Erythroblast (primary cell): ENCODE measurements at places on chromosomes 2 and 18.

DNA sequence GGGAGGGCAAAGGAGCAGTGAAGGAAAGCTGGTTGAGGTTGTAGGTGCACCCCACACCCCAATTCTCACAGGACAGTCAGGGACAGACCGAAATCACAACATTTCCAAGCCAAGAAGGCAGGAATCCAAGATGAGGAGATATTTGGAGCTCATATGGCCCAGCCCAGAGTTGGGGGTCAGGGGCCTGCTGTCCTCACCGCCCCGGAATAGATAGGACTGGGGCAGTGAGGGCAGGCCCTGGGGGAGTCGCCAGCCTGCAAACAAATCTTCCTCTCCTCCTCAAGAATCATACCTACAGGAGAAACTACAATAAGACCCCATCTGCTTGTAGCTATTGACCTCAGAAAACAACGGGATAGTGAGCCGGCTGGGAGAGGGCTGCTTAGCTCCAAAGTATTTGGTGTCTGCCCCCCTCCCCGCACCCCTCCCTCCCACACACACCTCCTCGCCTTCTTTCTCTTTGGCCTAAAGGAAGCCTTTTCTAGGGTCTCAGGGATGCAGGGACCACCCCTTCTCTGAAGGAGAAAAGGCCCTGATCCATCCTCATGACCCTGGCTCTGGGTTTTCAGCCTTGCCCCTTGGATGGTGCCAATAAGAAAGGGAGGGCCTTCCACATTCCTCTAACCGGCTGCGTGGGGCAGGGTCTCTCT is 3.8 kb downstream of the EN1 start:
- no peak for DNase-seq

- no peak for DNase-seq
Measured at GRCh38 chr18:63895190-63895589, 7.7 kb downstream of the SERPINB2 start.

GRCh38 chr2:152791979-152792378 is 73.6 kb downstream of the ARL6IP6 start:
- no peak for DNase-seq

GRCh38 chr2:208827549-208828221 is 421.1 kb downstream of the PTH2R start:
- no peak for DNase-seq

DNA sequence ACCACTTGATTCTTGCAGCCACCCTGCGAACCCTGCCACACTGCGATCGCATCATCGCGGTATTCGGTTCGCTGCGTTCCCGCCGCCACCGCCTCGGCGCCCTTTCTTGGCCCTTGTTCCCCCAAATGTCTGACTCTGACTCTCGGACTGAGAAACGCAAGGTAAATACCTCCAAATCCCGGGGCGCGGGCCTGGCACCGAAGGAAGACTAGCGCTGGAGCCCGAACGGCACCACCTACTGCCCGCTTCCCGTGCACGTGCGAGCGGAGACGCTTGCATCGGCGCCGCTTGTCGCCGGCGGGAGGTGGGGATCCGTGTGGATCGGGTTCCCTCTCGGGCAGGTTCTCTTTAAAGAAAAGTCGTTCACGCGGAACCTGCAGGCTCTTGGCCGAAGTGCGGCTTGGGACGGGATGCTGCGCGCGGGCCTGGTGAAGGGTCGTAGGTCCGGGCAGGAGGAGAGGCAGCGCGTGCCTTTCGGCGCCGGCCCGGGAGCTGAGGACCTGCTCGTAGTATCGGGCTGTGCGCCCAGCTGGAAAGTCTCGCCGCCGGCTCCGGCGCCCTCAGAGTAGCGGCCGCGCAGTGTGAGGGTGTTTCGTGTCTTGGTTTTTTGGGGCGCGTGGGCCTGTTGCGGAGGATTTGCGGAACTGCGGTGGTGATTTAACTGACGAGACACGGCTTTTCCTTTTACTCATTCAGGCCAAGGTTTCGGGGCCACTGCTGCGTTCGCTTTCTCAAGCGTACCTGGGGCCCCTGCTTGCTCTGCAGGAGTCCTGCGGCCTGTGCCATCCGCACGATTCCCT is 514 bp downstream of the BCL2L11 start:
- peak; percentile 84 for DNase-seq

DNA sequence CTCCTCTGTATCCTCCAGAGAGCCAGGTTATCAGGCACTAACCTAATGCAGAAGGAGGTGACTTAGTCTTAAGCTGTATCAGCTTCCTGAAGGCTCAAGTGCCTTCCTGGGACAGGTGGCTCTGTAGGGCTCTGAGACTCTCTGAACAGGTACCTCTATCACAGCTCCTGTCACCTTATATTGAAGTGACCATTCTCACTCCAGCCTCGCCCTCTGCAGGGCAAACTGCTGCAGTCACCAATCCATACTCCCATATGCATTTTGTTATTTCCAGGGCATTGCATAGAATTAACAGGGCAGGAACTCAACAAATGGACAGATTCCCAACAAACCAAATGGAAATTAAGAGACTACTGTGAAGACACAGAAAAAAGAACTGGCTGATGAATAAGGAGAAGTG is 203.0 kb upstream of the REV1 start:
- no peak for DNase-seq

DNA sequence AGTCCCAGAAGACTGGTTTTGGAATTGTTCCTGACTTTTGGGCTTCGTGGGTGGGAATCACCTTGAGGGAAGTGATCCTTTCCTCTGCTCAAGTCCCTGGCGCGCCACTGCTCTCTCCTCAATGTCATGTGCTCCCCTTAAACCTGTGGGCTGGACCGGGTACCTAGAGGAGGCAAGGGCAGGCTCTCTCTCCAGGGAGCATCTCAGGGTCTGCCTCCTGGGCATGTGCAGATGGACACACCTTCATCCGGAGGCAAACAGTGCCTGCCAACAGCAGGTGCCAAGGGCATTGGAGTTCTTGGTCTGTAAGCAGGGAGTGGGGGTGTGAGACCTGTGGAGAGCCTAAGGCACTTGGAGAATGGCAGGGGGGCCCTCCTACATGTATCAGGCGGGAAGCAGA is 142.6 kb downstream of the INHBB start:
- DNase-seq, result no peak

GRCh38 chr2:12035029-12035720 is 288.7 kb downstream of the LPIN1 start:
- DNase-seq, result no peak

DNA sequence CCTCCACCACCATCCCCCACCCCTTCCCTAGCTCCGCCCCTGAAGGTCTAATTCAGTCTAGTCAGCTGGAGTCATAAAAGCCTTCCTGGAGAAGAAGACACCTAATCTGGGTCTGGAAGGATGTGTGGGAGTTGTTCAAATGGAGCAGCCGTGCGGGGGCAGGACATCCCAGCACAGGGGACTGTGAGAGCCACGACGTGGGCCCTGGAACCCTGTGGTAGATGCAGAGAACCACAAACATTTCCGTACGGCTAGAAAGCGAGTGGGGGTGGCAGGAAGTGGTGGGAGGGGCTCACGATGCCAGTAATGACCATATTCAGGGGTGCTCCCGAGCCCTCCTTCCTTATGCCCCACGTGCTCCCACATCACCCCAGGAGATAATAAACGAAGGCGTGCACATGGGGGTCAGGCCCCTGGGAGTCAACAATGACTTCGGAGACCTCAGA is 20.9 kb upstream of the COL6A3 start:
- no peak for DNase-seq

DNA sequence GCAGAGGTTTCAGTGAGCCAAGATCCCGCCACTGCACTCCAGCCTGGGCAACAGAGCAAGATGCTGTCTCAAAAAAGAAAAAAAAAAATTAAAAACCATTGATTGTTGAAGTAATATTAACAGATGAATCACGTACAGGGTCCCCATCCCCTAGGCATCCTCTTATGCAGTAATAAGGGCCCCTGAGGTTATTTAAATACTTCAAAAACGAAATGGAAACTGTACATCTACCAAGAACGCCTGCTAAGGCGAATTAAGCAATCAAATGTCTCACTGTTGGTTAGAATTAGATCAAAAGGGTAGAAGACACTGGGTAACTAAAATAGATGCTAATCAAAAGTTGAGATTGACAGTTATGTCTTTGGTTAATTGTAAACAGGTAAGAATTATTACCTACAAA is 7.5 kb downstream of the TRABD2A start:
- no peak for DNase-seq

DNA sequence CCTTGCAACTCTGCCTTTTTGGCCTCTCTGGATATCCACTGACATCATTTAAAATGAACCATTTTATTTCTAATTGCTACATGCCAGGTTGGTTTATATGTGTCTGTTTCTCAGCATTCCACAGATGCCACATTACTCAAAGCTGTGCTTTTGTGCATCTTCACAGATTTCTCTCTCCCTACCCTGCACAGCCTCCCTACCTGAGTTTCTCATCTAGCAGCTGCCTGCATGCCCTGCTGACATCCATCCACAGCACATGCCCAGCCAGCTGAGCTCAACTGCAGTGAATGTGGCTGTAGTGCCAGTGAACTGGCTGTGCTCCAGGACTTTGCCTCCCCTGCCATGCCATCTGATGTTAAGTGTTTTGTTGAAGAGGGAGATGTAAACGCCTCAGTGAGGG is 44.5 kb downstream of the PKP4 start:
- no peak for DNase-seq

- DNase-seq, result no peak
Measured at GRCh38 chr18:12314591-12315305, 6.7 kb downstream of the TUBB6 start.

GRCh38 chr18:24270937-24271380 is 126.7 kb downstream of the OSBPL1A start:
- no peak for DNase-seq

DNA sequence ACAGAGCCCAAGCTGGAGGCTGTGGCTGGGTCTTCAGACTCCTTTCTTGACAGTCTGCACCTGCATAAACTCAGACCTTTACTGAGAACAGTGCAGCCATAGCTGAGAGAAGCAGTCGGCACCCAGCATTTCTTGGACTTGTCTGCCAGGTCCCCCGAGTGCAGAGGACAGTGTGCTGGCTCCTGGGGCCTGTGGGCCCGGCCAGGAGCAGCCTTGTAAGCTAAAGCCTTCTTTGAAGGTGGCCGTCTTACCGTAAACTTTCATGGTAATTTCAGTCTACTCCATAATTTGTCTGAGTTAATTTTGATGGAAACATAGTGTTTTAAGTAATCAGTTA is 70.9 kb downstream of the LRRFIP1 start:
- DNase-seq, result no peak

GRCh38 chr2:17821535-17822444 is 5.5 kb downstream of the MSGN1 start:
- DNase-seq, result no peak

DNA sequence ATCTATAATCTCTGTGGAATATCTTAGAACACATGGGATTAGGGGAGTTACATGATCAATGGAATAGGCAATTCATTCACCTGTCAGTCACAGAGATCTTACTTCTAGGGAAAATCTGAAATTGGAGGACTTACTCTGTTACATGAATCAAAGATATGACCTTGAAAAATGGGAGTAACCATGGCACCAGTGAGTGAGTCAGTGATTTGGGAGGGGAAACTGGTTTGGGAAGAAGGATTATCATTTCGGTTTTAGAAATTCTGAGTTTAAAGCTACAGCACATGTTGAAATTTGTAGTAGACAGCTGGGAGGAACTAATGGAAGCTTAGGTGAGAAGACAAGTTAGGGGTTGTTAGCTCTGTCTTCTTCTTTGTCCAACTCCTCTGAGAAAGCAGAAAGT is 153.7 kb downstream of the CAMKMT start:
- no peak for DNase-seq

DNA sequence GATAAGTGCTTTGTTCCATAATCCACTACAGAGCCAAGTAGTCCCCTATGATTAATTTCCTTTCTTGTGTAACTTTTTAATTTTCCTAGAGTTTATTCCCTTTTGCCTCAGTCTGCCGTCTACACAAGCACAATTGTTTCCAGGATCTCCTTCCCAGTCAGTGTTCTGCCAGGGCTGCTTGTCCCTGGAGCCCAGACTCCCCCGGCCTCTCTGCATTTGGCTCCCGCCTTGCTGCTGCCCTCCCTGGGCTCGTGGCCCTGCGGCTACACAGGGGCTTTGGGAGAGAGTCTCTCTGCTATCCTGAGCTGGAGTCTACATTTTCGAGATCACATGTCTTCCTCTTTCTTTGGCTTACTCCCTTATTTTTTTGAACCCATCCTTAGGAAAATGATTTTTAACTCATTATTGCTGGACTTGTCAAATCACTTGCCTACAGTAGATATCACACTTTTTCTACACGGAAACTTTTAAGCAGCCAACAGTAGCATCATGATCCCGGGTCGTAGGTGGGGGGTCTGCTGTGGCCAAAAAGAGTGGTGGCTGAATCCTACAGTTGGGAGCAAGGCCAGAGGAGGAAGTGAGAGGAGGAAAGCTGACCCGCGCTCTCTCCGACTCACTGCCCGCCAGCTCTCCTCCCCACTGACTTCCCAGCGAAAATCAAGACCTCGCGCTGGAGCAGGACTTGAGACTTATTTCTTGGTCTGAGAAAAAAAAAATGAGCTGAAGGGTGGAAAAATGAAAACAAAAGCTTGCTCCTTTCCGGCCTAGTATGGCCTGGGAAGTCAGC is 9.4 kb downstream of the FBLN7 start:
- DNase-seq, result no peak

DNA sequence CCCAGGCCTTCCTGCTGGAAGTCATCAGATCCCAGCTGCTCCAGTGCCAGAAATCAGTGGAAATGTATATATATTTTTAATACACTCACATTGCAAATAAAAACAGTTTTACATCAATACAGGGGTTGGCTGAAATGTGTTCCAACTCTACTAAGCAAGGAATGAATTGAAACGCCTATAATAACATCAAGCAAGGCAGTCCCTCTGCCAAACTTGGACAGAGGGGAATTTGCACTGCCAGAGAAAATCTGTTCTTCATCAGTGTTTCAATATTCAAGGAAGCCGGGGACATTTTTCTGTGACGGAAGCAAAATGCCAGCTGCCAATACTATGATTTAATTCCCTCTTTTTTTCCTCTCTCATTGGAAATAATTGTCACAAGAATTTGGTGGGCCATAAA is 335.3 kb downstream of the TNS1 start:
- no peak for DNase-seq

DNA sequence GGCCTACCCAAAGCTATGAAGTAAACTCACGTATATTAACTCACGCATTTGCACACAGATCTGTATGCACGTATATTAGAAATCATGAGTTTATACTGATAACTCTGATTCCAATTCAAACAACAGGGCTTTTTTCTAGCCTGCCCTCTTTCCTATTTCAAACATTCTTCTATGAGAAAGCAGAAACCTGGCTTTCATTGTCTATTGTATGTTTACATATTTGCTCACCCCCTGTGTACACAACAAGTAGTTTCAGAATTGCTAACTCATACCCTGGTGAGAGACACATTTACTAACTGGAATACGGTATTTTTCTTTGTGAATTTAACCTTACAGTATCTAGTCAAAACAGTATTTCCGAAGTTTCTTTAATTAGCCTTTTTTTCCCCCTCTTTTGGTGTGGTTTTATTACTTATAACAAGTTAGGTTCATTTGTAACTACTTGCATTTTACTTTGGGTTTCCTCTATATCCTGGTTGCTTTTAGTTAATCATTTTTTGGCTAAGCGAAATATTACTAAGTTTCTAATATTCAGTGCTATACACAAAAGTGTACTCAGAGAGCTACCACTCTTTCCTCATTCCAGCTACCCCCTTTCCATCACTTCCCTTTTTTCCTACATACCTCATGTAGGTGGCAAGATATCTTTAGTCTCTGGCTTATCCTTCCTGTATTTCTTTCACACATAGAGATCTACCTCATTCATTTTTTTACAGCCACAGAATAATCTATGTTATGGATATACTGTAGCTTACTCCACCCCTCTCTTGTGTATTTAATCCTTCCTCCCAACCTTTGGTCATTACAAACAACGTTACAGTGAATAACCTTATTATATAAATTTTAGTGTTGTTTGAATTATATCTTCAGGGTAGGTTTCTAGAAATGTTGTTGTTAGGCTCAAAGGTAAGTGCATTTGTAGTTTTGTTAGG is 112.7 kb upstream of the BCL2L11 start:
- DNase-seq, result no peak
